Lung microvascular endothelial cell (primary cell): ENCODE measurements at places on chromosomes 1 and 21. TPM values are rescaled to one million over a fixed set of nuclear protein-coding genes. Genes with fewer than 3 reads are reported as not detected.

Gene HTR1D
- under 0.01 and 0.22 TPM in 2 replicates for total RNA-seq

GRCh38 chr1:40592107-40592803 is 60.8 kb downstream of the ZNF684 start:
- DNase-seq: peak; percentile 63

DNA sequence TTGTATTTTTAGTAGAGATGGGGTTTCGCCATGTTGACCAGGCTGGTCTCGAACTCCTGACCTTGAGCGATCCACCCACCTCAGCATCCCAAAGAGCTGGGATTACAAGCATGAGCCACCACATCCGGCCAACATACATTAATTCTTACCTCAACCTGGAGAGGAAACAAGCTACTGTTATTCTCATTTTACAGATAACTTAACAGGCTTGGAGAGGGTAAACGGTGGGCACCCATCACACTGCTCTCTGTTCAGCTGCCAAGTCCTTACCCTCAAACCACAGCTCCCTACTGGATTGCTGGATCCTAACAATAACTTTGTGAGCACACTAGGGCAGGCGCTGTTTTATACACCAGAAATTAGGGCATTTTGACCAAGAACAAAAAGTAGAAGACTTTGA is 93.6 kb upstream of the BARHL2 start:
- DNase-seq: no peak

- DNase-seq: no peak
Observed at GRCh38 chr1:39745016-39745670, 6.5 kb downstream of the PPIE start.

- DNase-seq: no peak
Observed at GRCh38 chr1:152067150-152067549, 21.7 kb downstream of the TCHHL1 start.

Gene FAM72B
- total RNA-seq: 1.5 and 1.6 TPM in 2 replicates

Gene ELF3
- total RNA-seq: under 0.01 TPM in 1 of 2 replicates, not detected in the other

Gene BGLAP
- total RNA-seq: under 0.01 and 0.20 TPM in 2 replicates

Gene SELENOF
- 161 and 167 TPM in 2 replicates for total RNA-seq

Gene PGBD2
- total RNA-seq: 4.8 and 10.9 TPM in 2 replicates

Gene C8A
- not detected in 2 replicates for total RNA-seq
